ENCODE measurements at places on chromosomes 2 and 18.
A peak's percentile ranks its signal among the peaks of the same experiment; 100 is the strongest.

GRCh38 chr2:29184531-29184930 is 69.3 kb downstream of the CLIP4 start:
- no peaks in the 10 kb centered on the region for H3K27me3 ChIP-seq
- no peak overlapping the region for H3K4me3 ChIP-seq
- H3K4me1 ChIP-seq = peaks cover 11% of the 10 kb centered on the region

DNA sequence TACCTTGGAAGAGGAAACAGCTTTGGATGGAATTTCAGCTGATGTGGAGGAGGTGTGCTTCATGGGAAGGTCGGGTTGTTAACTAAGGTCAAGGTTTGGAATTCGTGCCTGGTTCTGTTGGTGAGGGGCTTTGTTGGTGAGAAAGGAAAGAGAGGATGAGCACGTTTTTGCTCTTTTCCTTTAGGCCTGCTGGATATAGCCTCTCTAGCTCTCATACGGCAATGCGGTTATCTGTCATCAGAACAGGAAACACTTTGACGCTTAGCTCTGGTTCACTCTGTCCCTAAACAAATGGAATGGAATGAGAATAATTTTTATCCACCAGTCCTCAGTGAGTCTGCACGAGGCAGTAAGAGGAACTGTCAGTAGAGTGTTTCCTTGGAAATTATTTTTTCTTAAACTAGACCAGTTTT is 169.7 kb upstream of the NOSTRIN start:
- H3K36me3 ChIP-seq = peaks cover 9% of the 10 kb centered on the region
- H3K4me1 ChIP-seq = peaks cover 17% of the 10 kb centered on the region
- no peak overlapping the region for H3K27ac ChIP-seq
- no peaks in the 10 kb centered on the region for H3K27me3 ChIP-seq

DNA sequence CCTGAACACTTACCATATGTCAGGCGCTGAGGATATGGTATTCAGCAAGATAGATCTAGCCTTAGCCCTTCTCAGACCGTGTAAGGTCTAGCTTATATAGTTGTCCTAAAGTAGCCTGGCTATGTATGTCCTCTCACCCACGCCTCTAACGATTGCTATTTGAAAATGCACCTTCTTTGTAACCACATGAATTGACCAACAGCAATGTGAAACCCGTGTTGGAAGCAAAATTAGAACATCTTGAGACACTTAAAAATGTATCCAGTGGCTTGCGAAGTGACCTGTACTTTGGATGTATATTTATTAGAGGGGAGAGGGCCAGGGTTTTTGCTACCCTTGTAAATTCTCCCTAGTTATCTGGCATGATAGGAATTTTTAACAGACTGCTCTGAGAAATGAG is 860.0 kb upstream of the ZEB2 start:
- H3K4me3 ChIP-seq = no peak overlapping the region
- H3K4me1 ChIP-seq = no peaks in the 10 kb centered on the region
- no peaks in the 10 kb centered on the region for H3K36me3 ChIP-seq
- no peak for DNase-seq
- peaks cover 1% of the 10 kb centered on the region for H3K27me3 ChIP-seq

GRCh38 chr18:35662293-35663062 is 80.9 kb downstream of the GALNT1 start:
- peaks cover 5% of the 10 kb centered on the region for H3K4me1 ChIP-seq
- H3K4me3 ChIP-seq = no peak overlapping the region
- no peak overlapping the region for H3K27ac ChIP-seq
- no peaks in the 10 kb centered on the region for H3K27me3 ChIP-seq
- peaks cover 43% of the 10 kb centered on the region for H3K36me3 ChIP-seq
- DNase-seq = no peak

- H3K27ac ChIP-seq = no peak overlapping the region
- H3K27me3 ChIP-seq = no peaks in the 10 kb centered on the region
- H3K4me1 ChIP-seq = peaks cover 9% of the 10 kb centered on the region
- no peak overlapping the region for H3K4me3 ChIP-seq
- no peak for DNase-seq
- H3K36me3 ChIP-seq = peaks cover 63% of the 10 kb centered on the region
Measured at GRCh38 chr2:238027591-238028415, 33.0 kb upstream of the SCLY start.

DNA sequence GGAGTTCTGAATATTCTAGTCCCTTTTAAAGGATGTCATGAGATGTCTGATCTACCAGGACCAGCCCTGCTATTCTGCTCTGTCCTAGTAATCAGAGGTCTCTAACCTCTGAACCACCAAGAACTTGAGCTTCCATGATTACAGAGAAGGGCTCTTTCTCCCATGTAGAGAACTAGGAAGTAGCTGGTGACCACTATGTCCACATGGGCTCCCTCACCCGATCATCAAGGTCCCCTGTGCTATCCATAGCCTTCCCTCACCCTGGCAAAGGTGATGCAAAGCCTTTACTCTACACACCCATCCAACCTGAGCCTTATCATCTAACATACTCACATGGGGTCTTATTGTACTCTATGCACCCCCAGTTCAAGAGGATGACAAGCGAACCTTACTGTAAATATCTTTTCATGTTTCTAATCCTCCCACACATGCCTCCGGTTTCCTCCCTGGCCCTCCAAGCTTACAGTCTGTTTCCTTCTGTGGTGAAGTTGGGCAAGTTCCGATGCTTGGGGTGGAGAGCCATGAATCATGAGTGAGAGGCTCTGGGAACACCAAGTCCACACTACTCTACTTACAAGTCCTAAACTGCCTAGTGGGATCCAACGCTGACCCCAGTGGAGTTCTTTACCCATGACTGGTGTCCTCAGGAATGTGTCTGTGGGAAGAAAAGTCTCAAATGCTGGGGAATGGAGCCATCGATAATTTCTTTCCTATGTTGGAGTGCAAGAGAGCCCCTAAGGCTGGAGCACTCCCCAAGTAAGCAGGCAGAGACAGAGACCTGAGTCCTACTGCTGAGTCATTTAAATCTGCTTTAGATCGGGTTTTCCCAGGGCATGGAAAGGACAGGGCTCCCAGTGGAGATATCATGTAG is 73.3 kb upstream of the KLF7 start:
- H3K27ac ChIP-seq = peak overlapping the region; percentile 53
- peaks cover 11% of the 10 kb centered on the region for H3K4me1 ChIP-seq
- H3K27me3 ChIP-seq = no peaks in the 10 kb centered on the region
- no peak overlapping the region for H3K4me3 ChIP-seq
- H3K36me3 ChIP-seq = no peaks in the 10 kb centered on the region

DNA sequence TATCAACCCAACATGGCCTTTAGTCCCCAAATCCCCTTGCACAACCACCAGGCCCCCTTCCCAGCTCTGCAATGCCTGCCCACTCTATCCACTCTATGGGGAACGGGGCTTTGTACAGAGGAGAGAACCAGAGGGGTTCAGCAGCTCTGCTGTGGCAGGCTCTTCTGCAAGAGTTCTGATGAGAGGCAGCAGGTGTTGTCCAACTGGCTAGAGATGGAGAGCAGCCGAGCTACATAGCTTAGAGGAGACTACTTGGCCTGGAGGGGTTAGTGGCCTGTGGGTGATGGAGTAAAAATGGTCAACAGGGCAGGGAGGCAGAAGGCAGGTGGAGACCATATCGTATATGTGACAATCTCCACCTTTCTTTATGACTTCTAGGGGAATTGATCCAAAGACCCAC is 103.0 kb downstream of the QPCT start:
- H3K27me3 ChIP-seq = no peaks in the 10 kb centered on the region
- H3K27ac ChIP-seq = no peak overlapping the region
- no peak for DNase-seq
- peaks cover 4% of the 10 kb centered on the region for H3K36me3 ChIP-seq

DNA sequence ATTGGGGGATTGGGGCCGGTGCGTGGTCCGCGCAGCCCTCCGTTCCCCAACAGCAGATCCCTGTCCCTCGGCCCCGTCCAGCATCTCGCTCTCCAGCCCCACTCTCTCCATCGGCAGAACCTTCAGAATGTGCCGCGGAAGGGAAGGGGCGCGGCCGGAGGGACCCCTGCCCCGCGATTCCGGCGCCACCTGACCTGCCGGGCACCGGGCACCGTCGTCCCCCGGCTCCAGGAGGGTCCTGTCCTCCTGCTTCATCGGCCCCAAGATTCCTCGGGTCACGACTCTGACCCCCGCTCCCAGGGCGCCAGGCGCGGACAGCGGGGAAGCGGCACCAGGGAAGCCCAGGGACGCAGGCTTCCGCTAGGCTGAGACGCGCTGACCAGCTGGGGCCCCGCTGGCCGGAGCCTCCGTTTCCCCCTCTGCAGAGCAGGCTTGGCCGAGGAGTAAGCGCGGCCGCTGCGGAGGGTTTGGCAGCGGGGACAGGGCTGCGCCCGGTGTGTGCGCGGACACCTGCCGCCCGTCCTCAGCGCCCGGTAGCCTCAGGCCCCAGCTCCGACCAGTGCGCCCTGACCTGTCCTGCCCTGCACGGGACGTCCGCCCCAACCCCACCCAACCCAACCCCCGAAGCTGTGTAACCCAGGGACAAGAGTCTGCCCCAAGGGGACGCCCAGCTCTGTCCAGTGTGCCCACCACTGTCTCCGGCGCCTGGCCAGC is 16.8 kb upstream of the BOK start:
- H3K27me3 ChIP-seq = peaks cover 33% of the 10 kb centered on the region
- H3K4me1 ChIP-seq = peaks cover 4% of the 10 kb centered on the region
- DNase-seq = no peak
- no peak overlapping the region for H3K27ac ChIP-seq

DNA sequence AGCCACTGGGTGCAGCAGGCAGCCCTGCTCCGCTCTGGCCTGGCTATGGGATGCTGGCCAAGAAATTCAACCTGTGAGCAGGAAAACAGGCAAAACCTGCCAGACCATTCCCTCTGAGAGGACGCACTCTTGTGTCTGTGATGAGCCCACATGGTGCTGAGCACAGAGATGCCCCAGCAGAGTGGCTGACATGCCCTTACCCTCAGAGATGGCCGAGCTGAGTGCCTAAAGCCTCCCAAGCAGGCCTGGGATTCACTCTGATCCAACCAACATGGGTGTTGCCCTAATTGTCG is 34.3 kb upstream of the TAF1B start:
- H3K4me3 ChIP-seq = no peak overlapping the region
- peaks cover 5% of the 10 kb centered on the region for H3K4me1 ChIP-seq
- H3K36me3 ChIP-seq = no peaks in the 10 kb centered on the region
- DNase-seq = no peak

- H3K27ac ChIP-seq = no peak overlapping the region
- H3K4me1 ChIP-seq = no peaks in the 10 kb centered on the region
- no peak overlapping the region for H3K4me3 ChIP-seq
- no peaks in the 10 kb centered on the region for H3K27me3 ChIP-seq
Measured at GRCh38 chr2:4356109-4356508, 652.7 kb downstream of the DCDC2C start.

DNA sequence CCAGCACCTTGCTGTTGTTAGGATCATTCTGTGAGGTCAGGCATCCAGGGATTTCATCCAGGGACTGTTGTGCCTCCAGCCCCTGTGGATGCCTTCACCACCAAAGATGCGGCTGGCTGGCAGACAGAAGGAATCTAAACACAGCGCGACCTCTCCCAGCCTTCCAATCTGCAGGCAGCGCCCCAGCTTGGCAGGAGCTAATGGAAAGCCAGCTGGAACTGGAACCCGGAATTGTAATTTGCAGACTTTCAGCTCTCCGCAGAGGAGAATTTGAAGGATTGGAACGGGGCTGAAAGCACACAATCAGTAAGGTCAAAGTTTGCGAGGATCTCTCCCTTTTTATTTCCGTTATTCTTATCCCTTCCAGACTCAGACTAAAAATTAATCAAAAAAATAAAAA is 127.8 kb downstream of the TRIB2 start:
- H3K4me1 ChIP-seq = no peaks in the 10 kb centered on the region
- no peaks in the 10 kb centered on the region for H3K36me3 ChIP-seq
- DNase-seq = no peak
- H3K27me3 ChIP-seq = peaks cover 30% of the 10 kb centered on the region

DNA sequence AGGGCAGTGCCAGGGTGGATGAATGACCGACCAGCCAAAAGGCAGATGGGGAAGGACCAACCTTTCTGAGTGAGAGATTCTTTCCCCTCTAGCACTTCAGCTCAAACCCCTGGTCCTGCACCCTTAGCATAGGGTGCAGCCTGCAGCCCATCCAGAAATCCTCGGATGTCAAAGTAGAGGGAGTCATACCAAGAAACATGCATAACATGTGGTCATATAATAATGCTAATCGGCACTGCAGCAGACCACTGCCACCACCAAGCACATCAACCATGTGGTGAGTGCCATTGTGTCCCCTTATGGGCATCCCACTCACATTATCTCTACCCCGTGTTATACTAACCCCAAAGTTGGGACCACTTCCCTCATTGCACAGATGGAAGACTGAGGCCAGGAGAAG is 17.7 kb downstream of the ATOH8 start:
- peaks cover 3% of the 10 kb centered on the region for H3K4me1 ChIP-seq
- no peak for DNase-seq
- no peak overlapping the region for H3K27ac ChIP-seq
- no peak overlapping the region for H3K4me3 ChIP-seq
- peaks cover 16% of the 10 kb centered on the region for H3K27me3 ChIP-seq

GRCh38 chr18:3878401-3878800 is 428.4 kb downstream of the TGIF1 start:
- peaks cover 17% of the 10 kb centered on the region for H3K27me3 ChIP-seq
- H3K4me3 ChIP-seq = no peak overlapping the region
- H3K27ac ChIP-seq = no peak overlapping the region
- H3K4me1 ChIP-seq = peaks cover 7% of the 10 kb centered on the region
- H3K36me3 ChIP-seq = no peaks in the 10 kb centered on the region

GRCh38 chr2:190235551-190236075 is 84.0 kb downstream of the HIBCH start:
- no peak overlapping the region for H3K4me3 ChIP-seq
- no peaks in the 10 kb centered on the region for H3K27me3 ChIP-seq
- H3K4me1 ChIP-seq = peaks cover 9% of the 10 kb centered on the region
- H3K36me3 ChIP-seq = peaks cover 64% of the 10 kb centered on the region
- no peak for DNase-seq
- no peak overlapping the region for H3K27ac ChIP-seq

DNA sequence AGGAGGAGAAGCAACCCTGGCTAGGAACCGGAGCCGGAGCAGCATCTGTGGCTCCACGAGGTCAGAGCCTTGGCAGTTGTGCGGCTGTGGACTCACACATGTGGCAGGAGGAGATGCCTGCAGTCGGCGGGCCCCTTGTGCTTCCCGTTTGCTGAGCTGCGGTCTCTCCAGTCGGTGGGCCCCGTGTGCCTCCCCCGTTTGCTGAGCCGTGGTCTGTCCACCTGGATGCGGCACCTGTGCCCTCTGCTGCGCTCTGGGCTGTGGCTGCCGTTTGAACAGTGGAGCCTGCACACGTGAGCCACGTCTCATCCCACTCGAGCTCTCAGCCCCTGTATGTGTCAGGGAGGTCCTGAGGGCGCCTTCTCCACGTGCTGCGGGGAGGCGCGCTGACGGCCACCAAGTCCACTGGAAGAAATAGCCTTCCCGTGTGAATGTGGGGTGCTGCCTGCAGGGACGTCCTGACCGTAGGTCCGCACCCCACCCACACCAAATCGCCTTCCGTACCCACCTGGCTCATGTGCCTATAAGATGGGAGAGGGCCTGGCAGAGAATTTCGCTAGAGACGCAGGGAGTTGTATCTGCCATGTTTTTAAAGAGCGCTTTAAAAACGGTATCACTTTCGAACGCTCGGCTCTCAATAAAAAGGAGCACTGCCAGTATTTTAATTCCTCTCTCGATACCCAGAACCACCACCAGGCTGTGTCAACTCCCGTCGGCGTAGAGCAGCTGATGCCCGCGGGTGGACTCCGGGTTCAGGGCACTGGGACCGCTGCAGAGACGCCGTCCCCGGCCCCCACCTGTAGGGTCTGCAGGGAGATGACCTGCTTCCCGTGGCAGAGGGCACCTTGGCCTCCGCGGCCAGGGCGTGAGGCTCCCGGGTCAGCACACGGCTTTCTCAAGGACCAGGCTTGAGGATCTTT is 117.0 kb downstream of the NFATC1 start:
- peaks cover 38% of the 10 kb centered on the region for H3K4me1 ChIP-seq
- no peaks in the 10 kb centered on the region for H3K36me3 ChIP-seq
- no peak for DNase-seq
- no peak overlapping the region for H3K4me3 ChIP-seq
- H3K27ac ChIP-seq = no peak overlapping the region

GRCh38 chr2:44246840-44247369 is 28.4 kb upstream of the SLC3A1 start:
- peaks cover 15% of the 10 kb centered on the region for H3K4me1 ChIP-seq
- H3K4me3 ChIP-seq = no peak overlapping the region
- no peaks in the 10 kb centered on the region for H3K36me3 ChIP-seq
- no peak overlapping the region for H3K27ac ChIP-seq
